ENCODE measurements at places on chromosomes 2 and 18. TPM values are rescaled to one million over a fixed set of nuclear protein-coding genes. Genes with fewer than 3 reads are reported as not detected.

GRCh38 chr2:164008752-164009151 is 272.9 kb upstream of the FIGN start:
- DNase-seq = no peak

- no peak for DNase-seq
Measured at GRCh38 chr2:15945909-15946705, 5.8 kb downstream of the MYCN start.

GRCh38 chr2:230773039-230773773 is 60.6 kb downstream of the CAB39 start:
- no peak for DNase-seq

DNA sequence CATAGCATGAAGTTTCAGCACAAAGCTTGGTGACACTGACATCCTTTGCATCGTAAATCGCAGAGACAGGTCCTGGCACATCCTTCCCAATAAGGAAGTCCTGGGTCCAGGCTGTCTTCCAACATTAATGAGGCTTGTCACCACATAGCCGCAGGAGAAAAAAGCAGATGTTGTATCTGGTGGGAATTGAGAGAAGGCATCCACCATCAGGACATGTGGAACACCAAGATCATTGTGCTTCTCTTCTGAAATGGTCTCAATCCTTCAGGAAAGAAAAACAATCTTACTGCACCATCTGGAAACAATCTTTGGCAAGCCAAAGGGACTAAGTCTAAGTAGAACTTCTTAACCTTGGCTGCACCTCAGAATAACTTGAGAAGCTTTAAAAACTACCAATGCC is 119.0 kb upstream of the ARHGAP28 start:
- no peak for DNase-seq

DNA sequence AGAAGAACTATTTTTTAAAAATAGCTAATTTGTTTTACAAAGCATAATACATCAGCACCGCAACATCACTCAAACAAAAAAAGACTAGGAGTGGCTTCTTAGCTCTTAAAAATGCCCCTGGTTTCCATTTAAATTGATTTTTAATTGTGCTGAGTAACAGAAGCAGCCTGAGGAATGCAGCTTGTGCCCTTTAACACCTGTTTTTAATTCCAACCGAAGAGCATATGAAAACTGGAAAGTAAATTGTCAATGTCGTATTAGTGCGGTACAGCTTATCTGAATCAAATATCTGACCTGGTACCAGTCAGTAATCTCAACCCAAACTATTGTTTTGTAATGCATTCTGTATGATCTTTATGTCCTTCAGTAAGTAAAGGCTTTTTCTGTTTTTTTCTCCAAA is 13.2 kb upstream of the CD302 start:
- no peak for DNase-seq

DNA sequence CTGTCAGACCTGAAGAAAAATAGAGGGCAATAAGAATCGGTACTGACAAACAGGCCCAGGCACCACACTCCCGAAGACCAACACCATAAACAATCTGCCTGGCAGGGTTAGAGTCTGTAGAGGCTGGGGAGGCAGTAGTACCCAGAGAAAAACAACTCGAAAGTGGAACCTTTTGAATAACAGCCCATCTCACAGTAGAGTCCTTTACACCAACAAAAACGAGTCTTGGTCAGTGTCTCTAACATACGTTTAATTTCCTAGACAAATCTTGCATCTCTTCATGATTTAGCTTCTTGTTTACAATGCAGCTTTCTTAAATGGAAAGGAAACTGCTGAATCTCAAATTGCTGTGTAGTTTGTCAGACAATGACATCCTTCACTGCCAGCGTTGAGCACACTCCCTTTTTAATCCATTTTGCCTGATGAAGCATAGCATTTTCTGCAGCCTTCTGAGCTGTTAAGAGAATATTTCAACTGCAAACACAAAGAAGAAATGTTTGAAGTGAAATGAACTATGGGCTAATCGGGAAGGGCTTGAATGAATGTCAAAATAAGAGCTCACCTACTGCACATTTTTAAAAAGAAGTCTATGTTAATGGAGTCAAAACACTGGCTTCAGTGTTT is 73.1 kb upstream of the DSG1 start:
- no peak for DNase-seq

DNA sequence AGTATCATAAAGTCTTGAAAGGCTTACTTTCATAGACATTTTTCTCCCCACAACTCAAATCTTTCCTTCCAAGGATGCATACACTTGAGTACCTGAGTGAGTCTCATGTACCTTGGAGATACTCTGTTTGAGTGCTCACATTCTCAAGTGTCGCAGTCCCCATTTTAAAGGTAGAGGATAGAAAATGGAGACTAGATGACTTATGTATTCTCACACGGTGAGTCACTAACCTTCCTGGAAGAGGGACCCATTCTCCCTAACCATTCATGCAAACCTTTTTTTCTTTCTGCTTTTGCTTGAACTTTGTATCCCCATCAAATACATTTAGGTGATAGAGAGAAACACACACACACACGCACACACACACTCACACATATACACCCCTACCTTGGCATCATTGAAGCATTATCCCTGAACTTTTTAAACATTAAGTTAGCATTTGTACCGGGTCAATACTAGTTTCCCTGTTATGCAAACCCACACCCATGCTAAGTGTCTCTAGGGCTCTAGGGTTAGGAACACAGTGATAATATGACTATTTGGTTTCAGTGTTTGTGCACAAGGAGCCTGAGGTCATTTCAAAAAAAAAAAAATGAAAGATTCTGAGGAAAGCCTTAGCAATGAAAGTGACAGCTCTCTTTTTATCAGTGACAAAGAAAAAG is 236.2 kb downstream of the IKZF2 start:
- DNase-seq = no peak

DNA sequence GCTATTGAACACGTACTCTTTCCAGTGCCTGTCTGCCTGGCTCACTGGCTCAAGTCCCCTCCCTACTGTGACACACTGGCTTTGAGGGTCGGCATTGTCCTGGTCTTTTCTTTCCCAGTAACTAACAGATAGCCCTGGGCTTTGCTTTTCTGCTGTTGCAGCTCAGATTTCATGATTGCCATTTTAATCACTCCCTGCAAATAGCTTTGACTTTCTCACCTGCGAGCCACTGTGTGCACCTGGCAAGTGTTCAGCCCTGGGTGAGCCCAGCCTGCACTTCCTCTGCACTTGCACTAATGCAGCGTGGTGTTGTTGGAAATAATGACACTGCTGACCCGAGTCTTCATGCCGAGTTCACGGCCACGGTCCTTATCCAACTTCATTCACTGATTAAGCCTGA is 52.9 kb downstream of the DCDC2C start:
- DNase-seq = no peak

GRCh38 chr2:57776916-57777315 is 269.7 kb upstream of the VRK2 start:
- no peak for DNase-seq

- no peak for DNase-seq
Measured at GRCh38 chr2:165544897-165545296, 75.4 kb downstream of the CSRNP3 start.

DNA sequence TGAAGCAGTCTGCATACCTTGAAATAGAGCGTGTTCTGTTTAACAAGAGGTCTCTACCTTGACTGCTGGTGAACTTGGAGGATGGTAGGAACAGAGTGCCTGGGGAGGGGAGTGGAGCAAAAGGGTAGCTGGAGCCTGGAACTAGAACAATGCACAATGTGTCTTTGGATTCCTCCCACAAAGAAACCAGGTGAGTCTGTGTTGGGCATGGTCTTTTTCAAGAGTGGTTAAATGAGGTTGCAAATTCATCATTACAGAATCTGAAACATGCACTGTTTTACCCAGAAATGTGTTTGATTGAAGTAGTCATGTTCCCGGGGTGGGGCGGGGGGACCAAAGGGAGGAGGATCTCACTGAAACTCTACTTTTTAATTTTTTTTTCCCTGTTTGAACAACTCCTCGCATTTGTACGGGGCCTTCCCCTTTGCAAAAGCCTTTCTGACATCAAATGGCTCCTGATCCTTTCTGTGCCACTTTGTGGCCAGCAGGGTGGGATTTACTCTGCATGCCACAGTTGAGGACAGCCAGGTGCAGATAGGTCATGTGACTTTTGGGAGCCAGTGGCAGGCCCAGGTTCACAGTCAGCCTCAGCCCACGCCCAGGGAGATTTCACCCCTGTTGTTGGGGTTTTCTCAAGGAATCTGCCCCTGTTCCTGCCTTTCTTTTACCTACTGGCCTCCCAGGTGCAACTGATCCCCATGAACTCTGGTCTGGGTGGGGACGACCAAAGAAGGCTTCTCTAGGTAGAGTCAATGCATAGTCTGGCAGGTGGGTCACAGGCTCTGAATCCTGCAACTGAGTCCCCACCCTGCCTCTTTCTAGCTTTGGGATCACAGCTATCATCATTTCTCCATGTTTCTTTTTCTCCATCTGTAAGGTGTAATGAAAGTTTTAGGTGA is 28.2 kb downstream of the MYCN start:
- no peak for DNase-seq

Gene ALK
- polyA plus RNA-seq = not detected

Gene SERPINB11
- polyA plus RNA-seq = not detected

Gene SERPINB4
- 0.52 TPM for polyA plus RNA-seq

Gene NDUFB3
- polyA plus RNA-seq = 122 TPM

Gene SP140
- polyA plus RNA-seq = 0.95 TPM

Gene ANKRD62
- not detected for polyA plus RNA-seq

Gene LIPG
- polyA plus RNA-seq = 200 TPM
